ENCODE measurements at places on chromosomes 5 and 9.

- DNase-seq, result no peak
Observed at GRCh38 chr9:135045928-135046738, 41.3 kb upstream of the OLFM1 start.

GRCh38 chr5:42547141-42547540, 123.9 kb downstream of the GHR start:
- no peak for DNase-seq

DNA sequence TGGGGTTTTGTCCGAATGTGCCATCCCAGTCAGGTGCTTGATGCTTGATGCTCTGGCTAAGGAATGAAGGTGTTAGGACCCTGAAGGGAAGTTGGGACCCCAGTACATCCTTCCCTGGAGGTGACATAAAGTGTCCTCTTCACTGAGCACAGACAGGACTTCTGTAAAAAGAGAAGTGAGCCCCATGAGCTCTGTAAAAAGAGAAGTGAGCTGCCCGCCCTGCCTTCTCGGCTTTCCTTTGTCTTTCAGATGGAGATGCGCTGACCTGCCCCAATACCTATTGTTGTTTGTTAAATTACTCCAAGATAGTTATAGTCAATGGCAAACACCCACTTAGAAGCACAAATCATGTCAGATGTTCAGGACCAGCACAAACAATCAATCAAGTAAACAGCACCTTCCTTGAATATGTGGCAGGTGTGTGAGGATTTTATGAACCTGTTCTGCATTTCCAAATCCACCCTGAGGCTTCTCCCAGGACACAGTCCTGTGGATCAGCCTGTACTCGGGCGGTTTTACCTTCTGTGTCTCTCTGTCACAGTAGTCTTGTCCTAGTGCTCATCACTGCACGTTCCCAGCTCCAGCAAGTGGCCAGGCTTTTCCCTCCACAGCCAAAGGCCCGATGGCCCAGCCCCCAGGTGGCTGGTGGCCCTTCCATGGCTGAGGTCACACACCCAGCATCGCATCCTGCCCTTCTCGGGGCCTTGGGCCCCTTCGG, 191.4 kb downstream of the MTRR start:
- DNase-seq, result no peak

GRCh38 chr5:73499756-73500155, 1.5 kb downstream of the BTF3 start:
- DNase-seq, result no peak

- DNase-seq, result no peak
Observed at GRCh38 chr5:151496041-151496484, 48.7 kb downstream of the SLC36A1 start.

- DNase-seq, result no peak
Observed at GRCh38 chr5:113478691-113479090, 9.6 kb downstream of the MCC start.

DNA sequence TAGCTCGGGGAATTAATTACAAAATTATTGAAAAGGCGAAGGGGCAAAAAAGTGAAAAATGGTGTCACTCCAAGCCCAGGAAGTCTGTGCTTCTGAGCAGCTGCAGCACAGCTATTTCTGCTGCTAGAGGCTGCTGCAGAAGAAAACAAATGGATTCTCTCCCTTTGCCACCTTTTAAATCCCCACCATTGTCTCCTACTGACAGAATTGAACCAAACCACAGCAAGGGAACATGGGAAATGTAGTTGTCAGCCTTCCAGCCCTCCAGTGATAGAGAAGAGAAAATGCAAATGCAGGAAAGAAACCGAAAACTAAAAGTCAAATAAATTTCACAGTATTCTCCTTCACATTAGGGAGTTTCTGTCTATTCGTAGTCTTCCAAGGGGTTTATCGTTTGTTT, 33.4 kb upstream of the CDC42SE2 start:
- no peak for DNase-seq

DNA sequence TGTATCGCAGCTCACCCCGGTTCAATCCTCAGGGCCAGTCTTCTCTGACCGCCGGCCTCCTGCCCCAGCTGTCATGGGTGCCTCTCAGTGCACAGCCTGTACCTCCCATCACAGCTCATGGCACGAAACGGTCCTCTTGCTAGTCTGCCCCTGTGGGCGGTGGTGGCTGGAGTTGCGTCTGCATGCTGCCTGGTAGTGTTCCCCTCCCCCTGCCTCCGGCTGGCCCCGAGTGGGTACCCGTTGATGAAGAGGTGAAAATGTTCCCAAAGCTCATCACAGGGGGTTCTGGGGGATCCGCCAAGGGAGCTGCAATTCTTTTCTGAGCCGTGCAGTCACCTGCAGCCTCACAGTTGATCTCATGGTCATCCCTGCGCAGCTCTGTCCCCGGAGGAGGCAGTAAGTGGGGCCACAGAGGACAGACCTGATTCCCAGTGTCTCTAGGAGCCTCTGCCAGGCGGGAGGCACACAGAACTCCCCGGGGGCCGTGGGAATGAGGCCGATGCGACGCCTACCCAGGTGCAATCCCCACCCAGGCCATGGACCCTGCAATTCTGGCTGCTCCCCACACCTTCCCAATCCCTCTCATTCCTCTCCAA, 34.7 kb upstream of the FIBCD1 start:
- no peak for DNase-seq

DNA sequence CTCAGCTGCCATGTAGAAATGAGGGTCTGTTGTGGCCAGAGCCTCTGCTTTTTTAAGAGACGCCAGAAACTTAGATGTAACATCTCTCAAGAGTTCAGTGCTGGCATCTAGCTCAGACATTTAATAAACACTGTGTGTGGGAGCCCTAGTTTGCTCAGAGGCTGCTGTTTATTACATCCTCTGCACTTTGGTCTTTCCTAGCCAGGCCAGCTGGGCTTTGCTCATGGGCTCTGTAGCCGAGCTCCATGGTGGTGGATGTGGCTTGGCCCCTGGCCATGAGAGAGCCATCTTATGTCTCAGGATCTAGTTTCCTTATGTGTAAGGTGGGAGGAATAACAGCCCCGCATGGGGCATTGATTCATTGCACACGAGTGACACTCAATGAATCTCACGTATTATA, 30.0 kb downstream of the ARHGEF37 start:
- no peak for DNase-seq

DNA sequence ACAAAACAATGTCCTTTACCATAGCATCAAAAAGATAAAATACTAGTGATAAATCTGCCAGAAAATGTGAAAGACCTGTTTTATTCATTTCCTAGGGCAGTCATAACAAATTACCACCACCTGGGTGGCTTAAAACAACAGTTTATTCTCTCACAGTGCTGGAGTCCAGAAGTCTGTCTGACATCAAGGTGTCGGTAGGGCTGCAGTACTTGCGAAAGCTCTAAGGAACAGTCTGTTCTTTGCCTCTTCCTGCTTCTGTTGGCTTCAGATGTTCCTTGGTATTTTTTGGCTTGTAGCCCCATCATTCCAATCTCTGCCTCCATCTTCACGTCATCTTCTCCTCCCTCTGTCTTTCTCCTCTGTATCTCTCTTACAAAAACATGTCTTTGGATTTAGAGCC, 51.0 kb downstream of the PTPDC1 start:
- DNase-seq, result no peak

DNA sequence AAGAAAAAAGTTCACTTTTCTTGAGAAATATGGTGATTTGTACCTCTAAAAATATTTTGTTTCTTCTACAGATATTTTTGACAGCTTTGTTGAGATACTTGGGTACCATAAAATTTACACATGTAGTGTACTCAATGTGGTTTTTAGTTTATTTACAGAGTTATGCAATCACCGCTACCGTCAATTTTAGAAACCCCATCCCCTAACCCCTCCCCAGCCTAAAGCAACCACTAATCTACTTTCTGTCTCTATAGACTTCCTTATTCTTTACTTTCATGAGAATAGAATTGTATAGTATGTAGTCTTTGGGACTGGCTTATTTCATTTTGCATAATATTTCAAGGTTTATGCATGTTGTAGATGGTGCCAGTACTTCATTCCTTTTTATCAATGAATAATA, 45.0 kb upstream of the TDRD7 start:
- DNase-seq, result no peak

DNA sequence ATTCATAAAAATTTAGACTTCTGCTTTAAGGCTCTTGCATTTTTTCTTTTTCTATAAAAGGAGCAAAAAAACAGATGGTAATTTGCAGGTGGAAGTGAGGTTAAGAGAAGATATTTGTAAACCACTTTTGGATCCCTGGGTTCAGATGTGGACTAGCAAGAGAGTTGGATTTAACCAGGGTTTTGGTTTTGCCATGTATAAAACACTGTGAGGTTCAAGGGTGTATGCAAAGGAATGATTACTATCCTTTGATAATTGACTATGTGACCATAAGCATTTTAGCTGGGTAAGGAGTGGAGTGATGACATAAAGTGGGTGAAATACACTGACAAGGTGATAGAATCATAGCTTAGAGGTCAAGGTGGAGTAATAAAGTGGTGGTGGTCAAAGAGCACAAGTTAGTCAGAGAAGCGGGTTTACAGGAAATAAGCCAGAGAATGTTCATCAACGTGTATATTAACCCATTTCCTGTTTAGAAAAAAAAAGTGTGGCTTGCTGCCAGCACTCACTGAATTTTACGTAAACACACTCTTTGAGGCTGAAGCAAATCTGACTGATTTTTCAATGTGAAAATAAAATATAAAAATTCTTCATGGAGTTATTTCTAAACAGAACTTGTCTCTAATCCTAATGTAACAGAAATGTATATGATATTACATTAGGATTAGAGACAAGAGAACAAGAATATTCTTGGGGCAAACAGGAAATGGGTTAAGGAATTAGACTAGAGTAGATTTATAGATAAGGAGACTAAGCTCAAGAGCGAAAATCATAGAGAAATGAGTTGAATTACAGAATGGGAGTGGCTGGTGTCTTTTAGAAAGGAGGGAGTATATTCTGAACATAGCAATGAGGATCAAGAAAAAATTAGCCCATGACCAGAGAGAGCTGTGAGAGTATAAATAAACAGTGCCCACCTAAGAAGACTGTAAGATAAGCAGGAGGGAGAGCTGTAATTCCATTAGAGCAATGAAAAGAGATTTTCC, 74.5 kb downstream of the CDKN2A start:
- no peak for DNase-seq

DNA sequence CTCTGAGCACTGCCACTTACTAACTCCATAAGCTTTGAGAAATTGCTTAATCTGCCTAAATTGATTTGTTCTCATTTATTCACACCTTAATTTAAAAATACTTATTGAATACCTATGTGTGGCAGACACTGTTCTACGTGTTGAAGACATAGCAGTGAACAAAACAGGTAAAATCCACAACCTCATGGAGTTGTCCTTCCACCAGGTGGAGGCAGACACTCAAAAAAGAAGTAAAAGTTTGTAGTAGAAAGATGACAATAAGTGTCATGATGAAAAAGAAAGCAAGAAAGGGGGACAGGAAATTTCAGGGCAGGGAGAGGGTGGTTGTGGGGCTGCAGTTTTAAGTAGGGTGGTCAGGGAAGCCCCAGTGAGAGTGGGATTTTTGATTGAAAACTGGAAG, 94.9 kb downstream of the SREK1 start:
- no peak for DNase-seq

- DNase-seq, result no peak
Observed at GRCh38 chr9:128835246-128836210, 5.9 kb upstream of the SPOUT1 start.

DNA sequence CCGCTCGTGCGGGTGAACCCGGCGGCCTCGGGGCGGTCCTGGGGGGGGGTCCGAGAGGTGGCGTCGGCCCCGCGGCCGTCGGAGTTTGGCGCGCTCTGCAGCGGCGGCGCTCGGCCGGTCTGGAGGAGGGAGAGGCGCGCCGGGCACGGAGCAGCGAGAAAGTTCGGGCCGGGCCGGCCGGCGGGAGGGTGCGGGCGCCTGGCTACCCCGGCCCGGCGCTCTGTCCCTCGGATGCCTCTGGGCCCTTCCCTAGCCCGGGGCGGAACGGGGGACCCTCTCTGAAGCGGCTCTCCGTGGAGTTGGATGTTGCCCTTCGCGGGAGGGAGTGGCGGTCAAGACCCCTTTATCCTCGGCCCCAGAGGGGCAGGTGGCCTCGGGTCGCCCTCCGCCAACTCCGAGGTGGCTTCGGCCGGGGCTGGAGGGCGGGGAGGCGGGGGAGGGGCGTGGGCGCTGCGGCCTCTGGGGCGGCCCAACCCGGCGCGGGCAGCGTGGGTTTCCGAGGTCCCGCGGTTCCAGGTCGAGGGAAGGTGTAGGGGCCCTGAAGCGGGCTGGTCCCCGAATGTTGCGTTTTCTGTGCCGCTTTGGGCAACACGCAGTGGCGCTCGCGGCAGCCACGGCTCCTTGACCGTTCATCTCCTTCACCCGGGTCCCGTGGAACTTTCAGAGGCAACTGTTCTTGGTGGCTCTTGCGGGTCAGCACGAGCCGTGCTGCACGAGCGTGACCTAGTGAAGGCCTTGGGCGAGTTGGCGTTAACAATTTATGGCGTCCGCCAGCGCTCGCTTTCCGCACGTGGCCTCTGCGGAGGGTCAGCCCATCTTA, 290.5 kb downstream of the DOCK8 start:
- DNase-seq, result no peak

DNA sequence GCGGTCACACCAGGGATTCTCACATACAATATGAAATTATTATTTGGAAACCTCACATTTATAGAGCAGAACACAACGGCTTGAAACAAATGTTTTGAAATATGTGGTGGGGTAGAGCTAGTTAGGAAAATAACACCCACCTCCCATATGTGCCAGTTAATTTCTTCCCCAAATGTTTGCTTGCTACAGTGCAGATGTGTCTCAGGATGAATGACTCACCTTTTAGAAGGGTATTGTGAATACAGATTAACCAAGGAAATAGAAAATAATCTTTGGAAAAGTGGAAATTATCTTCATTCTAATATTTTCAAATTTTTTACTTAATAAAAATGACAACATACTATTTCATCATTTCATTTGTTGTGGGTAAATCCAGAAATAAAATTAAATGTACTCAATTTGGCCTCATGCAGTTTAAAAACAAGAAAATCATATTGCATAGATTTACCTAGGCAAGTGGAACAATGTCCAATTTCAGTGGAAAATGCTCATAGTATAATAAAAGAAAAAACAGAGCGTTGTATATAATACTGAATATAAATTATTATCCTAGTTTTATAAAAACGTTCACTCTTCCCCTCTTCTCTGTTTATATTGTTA, 39.3 kb upstream of the RICTOR start:
- no peak for DNase-seq

- DNase-seq, result no peak
Observed at GRCh38 chr9:127089631-127090081, 32.8 kb downstream of the ANGPTL2 start.

- no peak for DNase-seq
Observed at GRCh38 chr5:45604092-45604491, 92.1 kb downstream of the HCN1 start.

DNA sequence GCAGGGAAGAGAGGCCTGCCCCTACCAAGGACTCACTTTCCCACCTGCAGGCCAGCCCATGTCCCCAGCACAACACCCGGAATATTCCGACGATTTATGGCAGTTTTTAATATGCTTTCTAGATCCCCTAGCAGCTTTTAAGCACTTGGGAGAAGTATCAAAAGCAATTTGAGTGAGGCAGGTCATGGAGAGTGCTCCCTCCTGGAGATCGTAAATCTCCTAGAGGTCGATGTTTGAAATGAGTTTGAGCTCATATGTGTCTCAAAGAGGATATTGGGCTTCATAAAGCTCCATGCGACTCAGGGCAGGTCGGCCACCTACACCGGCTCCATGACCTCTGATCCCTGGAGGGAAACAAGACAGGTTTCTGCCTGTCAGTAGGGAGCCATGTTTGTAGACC, 27.3 kb downstream of the CFAP90 start:
- no peak for DNase-seq

- DNase-seq, result no peak
Observed at GRCh38 chr5:154575546-154576428, 97.8 kb upstream of the HAND1 start.
